Kidney capillary endothelial cell (primary cell): ENCODE measurements at places on chromosomes 16 and 17.

DNA sequence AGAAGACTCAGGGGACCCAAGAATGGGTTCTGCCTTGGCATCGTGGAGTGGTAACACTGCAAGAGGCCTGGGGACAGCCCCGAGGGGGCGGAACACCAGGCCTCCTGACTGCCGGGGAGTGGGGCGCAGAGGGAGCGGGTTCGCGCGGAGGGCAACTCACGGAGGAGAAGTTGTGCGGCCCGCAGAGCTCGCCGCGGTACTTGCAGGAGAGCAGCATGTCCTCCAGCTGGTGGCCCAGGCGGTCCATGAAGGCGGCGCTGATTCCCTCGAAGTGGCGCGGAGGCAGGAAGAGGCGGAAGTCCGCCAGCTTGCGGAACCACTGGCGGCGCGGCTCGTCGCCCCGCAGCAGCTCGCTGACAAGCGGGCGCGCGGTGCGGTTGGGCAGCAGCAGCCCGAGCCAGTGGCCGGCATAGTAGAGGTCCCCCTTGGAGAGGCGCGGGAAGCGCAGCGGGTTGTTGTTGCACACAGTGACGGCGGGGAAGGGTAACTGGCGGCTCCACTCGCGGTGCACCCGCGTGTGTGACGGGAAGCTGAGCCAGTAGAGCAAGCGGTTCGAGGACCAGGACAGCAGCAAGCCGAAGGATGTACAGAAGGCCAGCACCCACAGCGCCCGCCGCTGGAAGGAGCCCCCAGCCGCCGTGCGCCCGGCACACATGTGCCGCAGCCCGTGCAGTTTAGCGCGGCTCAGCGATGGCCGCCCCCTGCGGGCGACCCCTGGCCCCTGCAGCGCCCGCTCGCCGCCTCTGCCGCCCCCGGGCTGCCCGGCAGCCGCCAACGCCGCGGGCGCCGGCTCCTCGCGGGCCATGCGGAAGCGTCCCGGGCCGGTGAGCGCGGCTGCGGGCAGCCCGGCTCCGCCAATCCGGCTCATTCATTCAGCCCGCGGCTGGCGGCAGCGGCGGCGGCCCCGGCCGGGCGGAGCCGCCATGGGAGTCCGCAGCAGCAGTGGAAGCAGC, 1.6 kb downstream of the ASIC2 start:
- peak; percentile 44 for DNase-seq

- DNase-seq: no peak
Observed at GRCh38 chr17:7313890-7314718, 1.1 kb downstream of the GPS2 start.

DNA sequence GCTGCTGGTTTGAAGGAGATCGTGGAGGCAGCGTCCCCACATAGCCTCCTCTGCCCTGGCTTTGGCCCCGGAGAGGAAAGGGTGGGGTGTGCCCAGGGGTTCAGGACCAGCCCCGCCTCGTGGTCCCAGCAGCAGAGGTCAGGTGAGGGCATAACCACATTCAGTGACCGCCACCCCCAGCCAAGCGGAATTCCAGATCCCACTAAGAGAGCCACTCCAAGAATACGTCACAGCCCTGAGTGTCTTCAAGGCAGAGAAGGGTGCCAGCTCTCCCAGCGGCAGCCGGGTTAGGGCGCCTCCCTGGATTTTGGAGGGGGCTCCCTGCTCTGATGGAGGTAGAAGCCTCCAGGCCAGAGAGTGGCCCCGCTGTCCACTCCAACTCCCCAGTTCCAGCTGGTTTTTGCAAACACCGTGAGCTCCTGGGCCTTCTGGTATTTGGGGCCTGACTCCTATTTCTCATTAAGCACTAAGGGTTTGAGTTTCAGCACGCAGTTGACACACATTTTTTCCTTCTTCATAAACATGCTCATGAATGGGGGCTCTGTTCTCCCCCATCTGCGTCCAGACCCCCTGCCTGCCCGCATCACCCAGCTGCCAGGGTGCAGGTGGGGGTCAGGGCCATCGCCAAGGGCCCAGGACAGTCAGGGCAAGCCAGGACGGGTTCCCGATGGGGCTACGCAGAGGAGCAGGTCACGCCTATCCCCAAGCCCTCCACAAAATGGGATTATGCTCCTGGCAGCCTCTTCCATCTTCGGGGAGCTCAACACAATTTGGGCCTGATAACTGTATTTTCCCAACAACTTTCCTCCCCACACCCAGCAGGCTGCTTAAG, 98.4 kb upstream of the PLCG2 start:
- DNase-seq: no peak

- no peak for DNase-seq
Observed at GRCh38 chr17:73867056-73867455, 222.8 kb upstream of the SDK2 start.

- no peak for DNase-seq
Observed at GRCh38 chr17:57099165-57099564, 14.1 kb downstream of the AKAP1 start.

- DNase-seq: peak; percentile 63
Observed at GRCh38 chr16:81495321-81496234, 51.0 kb downstream of the CMIP start.
